ENCODE measurements at places on chromosomes 7 and 10. TPM values are rescaled to one million over a fixed set of nuclear protein-coding genes. Genes with fewer than 3 reads are reported as not detected.

DNA sequence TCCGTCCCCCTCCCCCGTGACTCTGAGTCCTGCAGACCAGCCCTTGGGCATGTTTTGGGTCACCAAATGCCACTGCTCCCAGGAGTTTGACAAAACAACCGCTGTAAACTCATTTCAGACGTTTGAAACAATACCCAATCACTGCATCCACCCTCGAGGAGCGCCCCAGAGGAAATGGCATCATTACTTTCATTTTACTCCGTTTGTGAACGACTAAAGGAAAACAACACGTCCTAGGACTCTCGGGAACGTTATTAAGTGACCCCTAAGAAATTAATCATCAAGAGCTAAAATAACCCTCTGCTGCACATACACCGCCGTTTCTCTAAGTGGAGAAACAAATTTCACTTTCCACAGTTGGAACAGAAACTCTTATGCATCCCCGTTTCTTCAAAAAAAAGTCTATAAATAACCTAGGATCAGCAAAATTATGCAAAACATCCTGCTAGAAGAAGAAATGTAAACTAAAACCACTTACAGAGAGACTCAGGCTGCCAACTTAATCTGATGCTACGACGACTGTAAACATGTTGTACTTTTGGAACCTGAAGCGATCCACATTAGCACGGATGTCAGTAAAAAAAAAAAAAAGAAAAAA lies 109.9 kb upstream of the EFCAB10 start:
- H3K36me3 ChIP-seq = no peaks in the 10 kb centered on the region
- H3K4me3 ChIP-seq = peak overlapping the region; percentile 78
- H3K27me3 ChIP-seq = no peaks in the 10 kb centered on the region

Gene MET
- total RNA-seq = 1.8 TPM

Gene HHEX
- 0.31 TPM for total RNA-seq

Gene ADK
- 54.4 TPM for total RNA-seq

DNA sequence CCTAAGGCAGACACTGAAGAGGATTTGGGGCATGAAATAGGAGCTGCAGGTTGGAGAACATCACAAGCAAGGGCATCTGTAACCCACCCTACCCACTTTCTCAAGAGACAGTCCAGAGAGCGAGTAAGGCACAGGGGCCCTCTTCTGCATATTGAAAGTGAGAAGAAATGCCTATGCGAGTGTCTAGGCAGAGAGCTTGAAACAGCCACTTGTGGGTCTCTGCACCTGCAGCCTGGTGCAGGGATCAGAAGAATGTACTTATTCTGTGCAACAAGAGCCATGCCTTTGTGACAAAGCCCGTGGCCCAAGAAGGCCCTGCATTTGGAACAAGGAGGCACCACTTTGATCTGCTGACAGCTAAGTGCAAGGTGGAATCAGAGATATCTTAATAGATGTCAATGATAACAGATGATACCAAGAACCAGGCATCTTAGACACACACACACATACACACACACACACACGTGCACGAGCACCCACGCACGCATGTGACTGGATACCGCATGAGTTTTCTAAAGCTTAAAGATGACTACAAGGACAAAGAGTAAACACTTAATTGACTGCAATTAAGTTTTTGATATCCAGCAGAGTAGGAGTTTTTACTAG lies 89.3 kb downstream of the NPSR1 start:
- H3K4me3 ChIP-seq = no peak overlapping the region
- H3K27me3 ChIP-seq = peaks cover 12% of the 10 kb centered on the region
- H3K36me3 ChIP-seq = no peaks in the 10 kb centered on the region
- no peak for DNase-seq

- peaks cover 19% of the 10 kb centered on the region for H3K4me1 ChIP-seq
- peaks cover 10% of the 10 kb centered on the region for H3K36me3 ChIP-seq
- no peak for DNase-seq
Observed at GRCh38 chr7:27096768-27097514, 1.1 kb upstream of the HOXA1 start.

DNA sequence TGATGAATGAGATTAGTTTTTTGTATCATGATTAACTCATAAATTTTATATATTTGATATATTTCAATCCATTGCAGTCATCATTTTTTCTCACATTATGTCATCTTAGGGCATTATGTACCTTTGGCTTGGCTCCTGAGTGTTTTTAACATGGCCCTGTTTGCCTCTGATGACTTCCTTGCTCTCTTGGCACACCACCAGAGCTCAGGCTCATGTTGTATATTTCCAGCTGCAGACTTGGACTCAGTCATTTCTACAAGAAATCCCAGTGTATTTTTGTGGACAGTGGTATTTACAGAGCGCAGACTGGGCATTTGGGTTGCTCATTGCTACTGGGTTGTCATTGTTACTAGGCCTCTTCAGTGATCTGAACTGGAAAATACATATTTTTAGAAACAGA lies 188.5 kb downstream of the ADRA2A start:
- no peaks in the 10 kb centered on the region for H3K36me3 ChIP-seq
- DNase-seq = no peak
- no peak overlapping the region for H3K4me3 ChIP-seq
- peaks cover 12% of the 10 kb centered on the region for H3K27me3 ChIP-seq

- H3K4me1 ChIP-seq = no peaks in the 10 kb centered on the region
- no peaks in the 10 kb centered on the region for H3K36me3 ChIP-seq
- no peak overlapping the region for H3K27ac ChIP-seq
Observed at GRCh38 chr7:81213394-81213793, 294.5 kb upstream of the SEMA3C start.

Gene FRMPD2
- total RNA-seq = not detected

DNA sequence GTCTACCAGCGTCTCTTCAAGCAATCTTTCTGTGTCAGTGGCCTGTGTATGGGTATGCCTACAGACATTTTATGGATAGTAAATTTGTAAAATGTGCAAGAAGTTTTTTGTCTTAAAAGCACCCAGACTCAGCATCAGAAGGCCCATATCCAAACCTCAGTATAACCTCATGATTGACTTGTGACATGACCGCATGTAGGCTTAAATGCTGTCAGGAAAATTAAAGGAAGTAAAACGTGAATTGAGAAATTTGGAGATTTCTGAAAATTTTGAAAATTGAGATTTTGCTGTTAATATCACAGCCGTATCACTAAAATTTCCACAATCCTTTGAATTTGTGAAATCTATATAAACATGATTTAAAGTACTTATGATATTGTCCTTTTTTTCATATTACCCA lies 410.2 kb downstream of the AUTS2 start:
- H3K36me3 ChIP-seq = no peaks in the 10 kb centered on the region
- H3K27ac ChIP-seq = no peak overlapping the region
- H3K4me3 ChIP-seq = no peak overlapping the region
- H3K4me1 ChIP-seq = no peaks in the 10 kb centered on the region

- H3K27me3 ChIP-seq = no peaks in the 10 kb centered on the region
- no peak overlapping the region for H3K27ac ChIP-seq
- H3K36me3 ChIP-seq = peaks cover 17% of the 10 kb centered on the region
Observed at GRCh38 chr7:121342631-121343030, 13.8 kb downstream of the WNT16 start.

Gene SEC31B
- total RNA-seq = 44.2 TPM

Gene SHH
- total RNA-seq = not detected

Gene OGDHL
- 0.40 TPM for total RNA-seq

DNA sequence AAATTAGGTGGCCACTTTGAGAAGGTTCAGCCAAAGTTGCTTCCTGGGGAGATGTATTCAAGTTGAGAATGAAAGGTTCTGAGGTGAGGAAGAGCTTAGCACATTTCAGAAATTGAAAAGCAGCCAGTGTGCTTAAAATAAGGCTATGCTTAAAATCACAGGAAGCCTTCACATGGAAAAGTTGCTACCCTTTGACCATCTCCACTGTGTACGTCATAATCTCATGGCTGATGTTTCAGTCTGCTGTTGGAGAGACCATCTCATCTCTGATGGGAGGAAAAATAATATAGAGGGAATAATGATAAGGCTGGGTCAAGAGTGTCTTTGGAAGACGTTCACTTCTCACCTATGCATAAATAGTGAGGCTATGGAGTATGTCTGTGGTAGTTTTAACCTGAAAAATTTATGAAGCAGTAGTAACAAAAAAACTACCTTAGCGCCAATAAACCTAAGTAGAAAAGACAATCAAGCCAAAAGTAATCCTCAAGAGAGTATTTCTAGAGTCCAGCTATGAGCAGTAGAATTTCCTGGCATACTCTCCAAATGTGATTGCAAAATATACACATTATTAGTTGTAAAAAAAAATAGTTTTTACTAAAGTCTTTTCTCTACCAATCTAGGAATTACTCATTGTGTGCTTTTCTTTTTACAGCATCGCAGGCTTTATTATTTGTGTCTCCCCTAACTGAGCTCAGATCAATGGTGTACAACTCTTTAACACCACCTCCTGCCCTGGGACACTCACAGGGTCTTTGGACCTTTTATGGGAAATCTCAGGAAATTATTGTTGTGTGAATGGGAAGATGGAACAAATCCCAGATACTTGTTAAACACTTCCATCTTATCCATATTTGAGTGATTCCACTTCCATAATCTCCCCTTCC lies 435.2 kb upstream of the LRGUK start:
- DNase-seq = no peak
- H3K4me3 ChIP-seq = no peak overlapping the region
- H3K27ac ChIP-seq = no peak overlapping the region
- H3K27me3 ChIP-seq = no peaks in the 10 kb centered on the region
- H3K36me3 ChIP-seq = no peaks in the 10 kb centered on the region

Gene CTBP2
- total RNA-seq = 0.29 TPM

- no peak overlapping the region for H3K4me3 ChIP-seq
- DNase-seq = no peak
- no peaks in the 10 kb centered on the region for H3K4me1 ChIP-seq
- H3K27ac ChIP-seq = no peak overlapping the region
Observed at GRCh38 chr10:120575411-120575810, 118.4 kb downstream of the PLPP4 start.
